ENCODE measurements at places on chromosomes 1 and 21.
A peak's percentile ranks its signal among the peaks of the same experiment; 100 is the strongest.

GRCh38 chr1:36225283-36225899 lies 1.1 kb downstream of the THRAP3 start:
- peaks cover 31% of the 10 kb centered on the region for H3K36me3 ChIP-seq
- no peaks in the 10 kb centered on the region for H3K27me3 ChIP-seq
- DNase-seq: no peak
- H3K27ac ChIP-seq: peak overlapping the region; percentile 99
- peaks cover 27% of the 10 kb centered on the region for H3K4me1 ChIP-seq

DNA sequence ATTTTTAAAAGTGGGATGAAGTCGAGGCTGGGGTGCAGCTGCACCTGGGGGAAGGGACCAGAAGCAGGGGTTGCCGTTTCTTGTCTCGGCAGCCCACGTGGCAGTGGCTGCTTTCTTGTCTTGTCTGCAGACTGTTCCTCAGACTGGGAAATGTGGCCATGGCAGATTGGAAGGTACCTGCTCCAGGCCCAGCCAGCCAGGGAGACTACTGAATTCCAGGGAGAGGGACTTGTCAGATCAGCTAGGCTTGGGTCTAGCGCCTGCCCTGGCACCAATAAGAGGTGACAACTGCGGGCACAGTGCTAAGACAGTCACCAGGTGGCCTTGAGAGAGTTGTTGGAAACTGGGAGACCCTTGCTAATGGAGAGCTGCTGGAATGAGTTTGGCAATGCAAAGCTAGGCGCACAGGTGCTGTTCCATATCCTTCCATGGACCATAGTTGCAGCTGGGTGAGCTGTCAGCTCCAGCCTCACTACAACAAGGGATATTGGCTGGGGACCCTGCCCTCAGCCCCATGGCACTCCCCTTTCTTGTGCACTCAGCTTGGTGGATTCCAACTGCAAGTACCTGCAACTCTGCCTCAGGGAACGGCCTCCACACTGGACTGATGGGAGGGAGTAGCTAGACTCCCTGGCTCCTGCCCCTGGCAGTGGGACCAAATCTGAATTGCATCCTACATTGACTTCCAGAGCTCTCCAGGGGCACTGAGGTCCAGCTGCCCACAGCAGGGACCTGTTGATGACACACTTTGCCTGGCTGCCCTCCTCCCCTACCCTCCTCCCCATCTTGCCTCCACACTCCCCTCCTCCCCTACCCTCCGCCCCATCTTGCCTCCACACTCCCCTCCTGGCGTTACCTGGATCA lies 9.9 kb upstream of the IL22RA1 start:
- no peak overlapping the region for H3K4me3 ChIP-seq
- no peak for DNase-seq
- no peak overlapping the region for H3K27ac ChIP-seq
- peaks cover 18% of the 10 kb centered on the region for H3K4me1 ChIP-seq
- peaks cover 3% of the 10 kb centered on the region for H3K36me3 ChIP-seq

- peaks cover 6% of the 10 kb centered on the region for H3K36me3 ChIP-seq
- H3K4me1 ChIP-seq: peaks cover 33% of the 10 kb centered on the region
- H3K4me3 ChIP-seq: no peak overlapping the region
- no peak for DNase-seq
- H3K27ac ChIP-seq: no peak overlapping the region
These were observed 29.3 kb downstream of the ATF3 start for GRCh38 chr1:212637902-212638301.

DNA sequence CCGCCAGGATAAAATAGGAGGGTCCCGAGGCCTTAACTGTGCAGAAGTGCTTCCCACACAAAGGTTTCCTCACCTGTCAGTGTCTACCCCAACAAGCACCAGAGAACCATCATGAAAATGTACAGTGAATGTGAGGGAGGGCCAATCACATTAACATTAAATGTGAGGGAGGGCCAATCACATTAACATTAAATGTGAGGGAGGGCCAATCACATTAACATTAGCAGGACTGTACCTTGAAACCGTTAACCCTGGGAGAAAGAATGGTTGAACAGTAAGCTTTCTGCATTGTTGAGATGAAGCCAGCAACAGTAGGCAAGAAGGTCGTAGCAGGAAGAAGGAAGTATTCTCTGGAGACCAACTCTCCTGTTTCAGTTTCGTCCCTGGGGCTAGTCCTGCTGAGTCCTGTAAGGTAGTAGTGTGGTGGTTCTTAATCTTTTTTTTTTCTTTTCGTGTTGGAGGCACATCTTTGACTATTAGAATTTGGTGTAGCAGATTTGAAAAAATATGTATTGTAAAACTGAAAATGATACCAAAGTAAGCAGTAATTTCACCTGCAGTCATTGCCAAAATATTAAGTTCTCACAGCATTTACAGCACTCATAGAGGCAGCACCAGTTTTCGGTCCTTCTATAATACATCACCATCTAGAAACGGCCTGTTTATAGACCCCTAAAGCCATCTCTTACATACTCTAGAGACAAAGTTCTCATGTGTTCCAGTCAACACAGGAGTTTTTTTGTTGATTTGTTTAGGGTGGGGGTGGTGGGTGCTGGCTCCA lies 98.6 kb upstream of the PPP2R5A start:
- no peak overlapping the region for H3K4me3 ChIP-seq
- H3K4me1 ChIP-seq: peaks cover 16% of the 10 kb centered on the region
- no peaks in the 10 kb centered on the region for H3K36me3 ChIP-seq
- H3K27me3 ChIP-seq: no peaks in the 10 kb centered on the region

DNA sequence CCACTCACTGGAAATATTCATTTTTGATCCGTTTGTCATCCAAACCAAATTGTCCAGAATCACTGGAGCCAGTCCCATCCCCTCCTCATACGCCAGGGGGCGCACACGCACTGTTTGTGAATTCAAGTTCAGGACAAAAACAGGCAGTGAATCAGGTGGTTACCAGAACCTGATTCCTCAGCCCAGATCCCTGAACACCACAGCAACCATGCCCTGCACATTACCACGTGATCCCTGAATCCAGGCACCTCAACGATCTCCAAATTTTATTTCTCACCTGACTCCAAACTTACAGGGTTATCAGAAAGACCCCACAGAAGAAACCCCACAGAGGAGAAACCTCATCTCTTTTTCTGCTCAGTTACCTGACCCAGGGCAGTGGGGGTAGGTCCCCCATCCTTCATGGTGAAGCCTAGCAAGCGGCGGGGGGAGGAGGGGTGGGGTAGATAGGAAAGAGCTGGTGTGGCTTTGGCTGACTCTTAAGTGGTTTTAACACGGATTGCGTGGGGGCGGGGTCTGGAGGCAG lies 1.4 kb upstream of the PTPRF start:
- H3K27ac ChIP-seq: no peak overlapping the region
- peaks cover 34% of the 10 kb centered on the region for H3K27me3 ChIP-seq
- peaks cover 2% of the 10 kb centered on the region for H3K36me3 ChIP-seq
- H3K4me1 ChIP-seq: peaks cover 14% of the 10 kb centered on the region

DNA sequence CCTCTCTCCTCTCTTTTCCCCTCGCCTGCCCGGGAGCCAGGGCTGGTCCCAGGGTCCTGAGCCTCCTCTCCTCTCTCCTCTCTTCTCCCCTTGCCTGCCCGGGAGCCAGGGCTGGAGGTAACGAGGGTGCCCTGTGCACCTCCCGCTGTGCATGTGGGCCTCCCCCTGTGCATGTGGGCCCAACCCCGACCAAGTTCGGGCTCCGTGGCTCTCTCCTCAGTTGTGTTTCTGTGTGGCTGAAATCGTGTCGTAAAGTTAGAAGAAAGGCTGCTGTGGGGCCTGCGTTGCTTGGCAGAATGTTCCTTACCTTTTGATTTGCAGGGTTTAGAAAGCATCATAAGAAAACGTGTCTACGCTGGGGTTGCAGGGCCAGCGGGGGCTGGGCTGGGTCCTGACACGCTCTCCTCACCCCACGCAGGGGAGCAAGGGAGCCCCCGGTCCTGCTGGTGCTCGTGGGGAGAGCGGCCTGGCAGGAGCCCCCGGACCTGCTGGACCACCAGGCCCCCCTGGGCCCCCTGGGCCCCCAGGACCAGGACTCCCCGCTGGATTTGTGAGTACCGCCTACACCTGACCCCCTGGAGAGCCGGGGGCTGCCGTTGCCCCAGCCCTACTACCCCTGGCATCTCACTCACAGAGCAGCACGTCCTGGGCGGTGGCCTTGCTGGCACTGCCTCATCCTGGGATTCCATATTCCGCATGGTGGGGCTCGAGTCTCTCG lies 55.6 kb downstream of the SLC19A1 start:
- no peaks in the 10 kb centered on the region for H3K36me3 ChIP-seq
- H3K4me3 ChIP-seq: no peak overlapping the region
- no peak overlapping the region for H3K27ac ChIP-seq
- DNase-seq: no peak

DNA sequence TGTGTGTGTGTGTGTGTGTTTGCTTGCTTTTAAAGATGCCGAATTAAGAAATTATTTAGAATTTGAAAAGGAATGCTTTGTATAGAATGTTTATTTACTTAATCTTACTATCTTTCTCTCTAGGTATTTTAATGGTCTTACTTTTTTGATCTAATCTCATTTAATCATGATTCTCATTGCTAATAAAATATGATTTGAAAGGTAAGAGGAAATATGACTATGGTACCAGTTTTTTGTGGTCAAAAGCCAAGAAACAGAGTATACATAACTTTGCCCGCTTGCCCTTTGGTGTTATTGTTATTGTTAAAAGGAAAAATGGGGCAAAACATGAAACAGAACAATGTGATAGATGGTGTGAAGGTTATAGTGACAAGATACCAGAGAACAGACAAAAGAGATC lies 74.6 kb downstream of the RPS6KC1 start:
- no peak overlapping the region for H3K27ac ChIP-seq
- H3K4me3 ChIP-seq: no peak overlapping the region
- DNase-seq: no peak
- no peaks in the 10 kb centered on the region for H3K36me3 ChIP-seq
- H3K4me1 ChIP-seq: no peaks in the 10 kb centered on the region

GRCh38 chr1:21552715-21553114 lies 43.5 kb downstream of the ALPL start:
- no peak overlapping the region for H3K4me3 ChIP-seq
- H3K27ac ChIP-seq: no peak overlapping the region
- no peaks in the 10 kb centered on the region for H3K4me1 ChIP-seq
- DNase-seq: no peak

DNA sequence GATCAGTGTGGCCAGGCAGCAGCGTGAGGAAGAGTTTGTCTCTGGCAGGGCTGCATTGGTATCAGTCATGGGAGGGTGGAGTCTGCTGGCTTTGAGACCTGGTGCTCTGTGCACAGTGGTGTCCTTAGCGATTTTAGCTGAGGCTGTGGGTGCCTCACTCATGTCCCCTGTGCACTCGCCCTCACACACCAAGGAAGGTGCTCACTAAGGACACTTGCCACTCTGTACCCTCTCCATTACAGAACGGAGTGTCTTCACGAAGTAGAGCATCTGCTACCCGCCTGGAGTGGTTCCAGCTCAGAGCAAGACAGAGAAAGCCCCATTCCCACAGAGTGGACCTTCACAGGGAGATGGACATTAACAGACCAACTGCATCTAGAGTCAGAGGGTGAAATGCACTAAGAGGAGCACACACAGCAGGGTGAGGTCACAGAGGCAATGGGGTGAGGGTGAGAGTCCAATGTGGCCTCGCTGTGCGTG lies 117.9 kb downstream of the MATN1 start:
- H3K27me3 ChIP-seq: peaks cover 2% of the 10 kb centered on the region
- no peaks in the 10 kb centered on the region for H3K36me3 ChIP-seq
- no peak overlapping the region for H3K4me3 ChIP-seq
- no peak for DNase-seq
- no peak overlapping the region for H3K27ac ChIP-seq
- H3K4me1 ChIP-seq: no peaks in the 10 kb centered on the region

GRCh38 chr1:155960081-155960745 lies 18.1 kb downstream of the ARHGEF2 start:
- H3K4me3 ChIP-seq: no peak overlapping the region
- H3K27ac ChIP-seq: peak overlapping the region; percentile 75
- peaks cover 60% of the 10 kb centered on the region for H3K36me3 ChIP-seq
- no peak for DNase-seq
- H3K27me3 ChIP-seq: no peaks in the 10 kb centered on the region

DNA sequence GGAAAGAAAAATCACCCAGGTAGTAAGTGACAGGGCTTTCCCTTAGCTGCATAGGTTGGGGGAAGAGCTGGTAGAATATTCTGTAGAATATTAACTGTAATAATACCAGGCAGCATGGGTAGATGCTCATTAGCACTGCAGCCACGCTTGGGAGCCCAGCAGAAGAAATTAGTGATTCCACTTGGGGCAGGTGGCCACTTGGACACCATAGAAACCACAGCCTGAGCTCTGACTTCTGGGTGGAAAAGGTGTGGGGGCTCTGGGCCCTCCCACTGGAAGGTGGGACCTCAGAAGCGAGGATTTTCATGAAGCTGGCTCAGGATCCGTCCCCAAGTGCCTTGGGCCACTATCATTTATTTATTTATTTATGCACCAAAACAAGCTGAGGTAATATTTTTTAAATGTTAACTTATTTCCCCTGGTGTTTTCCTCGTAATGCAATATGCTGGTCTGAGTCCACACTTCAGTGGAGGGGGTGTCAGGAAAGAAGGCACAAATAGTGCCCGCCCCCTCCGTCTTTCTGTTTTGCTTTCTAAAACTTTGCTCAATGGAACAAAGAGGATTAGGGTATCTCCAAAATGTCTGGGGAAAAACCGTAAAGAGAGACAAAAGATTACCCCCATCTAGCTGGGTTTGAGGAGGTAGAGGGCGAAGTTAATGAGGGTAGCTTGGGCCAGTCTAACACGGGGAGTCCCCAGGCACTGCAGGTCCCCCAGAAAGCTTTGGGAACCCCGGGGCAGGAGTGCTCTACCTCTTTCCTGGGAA lies 75.2 kb upstream of the GADD45A start:
- H3K27ac ChIP-seq: no peak overlapping the region
- H3K4me3 ChIP-seq: no peak overlapping the region
- no peak for DNase-seq
- peaks cover 6% of the 10 kb centered on the region for H3K4me1 ChIP-seq
- H3K36me3 ChIP-seq: no peaks in the 10 kb centered on the region

- DNase-seq: no peak
- no peak overlapping the region for H3K4me3 ChIP-seq
- H3K27ac ChIP-seq: no peak overlapping the region
- peaks cover 8% of the 10 kb centered on the region for H3K27me3 ChIP-seq
- H3K36me3 ChIP-seq: no peaks in the 10 kb centered on the region
These were observed 784 bp downstream of the AGT start for GRCh38 chr1:230713138-230713537.

DNA sequence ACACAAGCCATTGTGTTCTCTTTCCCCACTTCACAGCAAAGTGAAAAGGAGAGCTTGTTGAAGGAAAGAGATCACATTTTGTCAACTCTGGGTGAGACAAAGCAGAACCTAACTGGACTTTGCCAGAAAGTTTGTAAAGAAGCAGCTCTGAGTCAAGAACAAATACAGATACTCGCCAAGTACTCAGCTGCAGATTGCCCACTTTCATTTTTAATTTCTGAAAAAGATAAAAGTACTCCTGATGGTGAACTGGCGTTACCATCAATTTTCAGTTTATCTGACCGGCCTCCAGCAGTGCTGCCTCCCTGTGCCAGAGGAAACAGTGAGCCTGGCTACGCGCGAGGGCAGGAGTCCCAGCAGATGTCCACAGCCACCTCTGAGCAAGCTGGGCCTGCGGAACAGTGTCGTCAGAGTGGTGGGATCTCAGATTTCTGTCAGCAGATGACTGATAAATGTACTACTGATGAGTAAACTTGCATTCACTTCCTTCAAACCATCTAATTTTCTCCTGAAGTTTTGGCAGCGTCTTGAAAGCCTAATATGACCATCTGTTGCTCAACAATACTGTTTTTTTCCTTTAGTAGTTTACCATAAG lies 43.7 kb downstream of the BACH1 start:
- H3K27me3 ChIP-seq: no peaks in the 10 kb centered on the region
- H3K4me1 ChIP-seq: peaks cover 39% of the 10 kb centered on the region
- H3K36me3 ChIP-seq: peaks cover 18% of the 10 kb centered on the region
- H3K27ac ChIP-seq: peak overlapping the region; percentile 81
- DNase-seq: peak; percentile 68
